ENCODE measurements at places on chromosomes 12 and 14.

DNA sequence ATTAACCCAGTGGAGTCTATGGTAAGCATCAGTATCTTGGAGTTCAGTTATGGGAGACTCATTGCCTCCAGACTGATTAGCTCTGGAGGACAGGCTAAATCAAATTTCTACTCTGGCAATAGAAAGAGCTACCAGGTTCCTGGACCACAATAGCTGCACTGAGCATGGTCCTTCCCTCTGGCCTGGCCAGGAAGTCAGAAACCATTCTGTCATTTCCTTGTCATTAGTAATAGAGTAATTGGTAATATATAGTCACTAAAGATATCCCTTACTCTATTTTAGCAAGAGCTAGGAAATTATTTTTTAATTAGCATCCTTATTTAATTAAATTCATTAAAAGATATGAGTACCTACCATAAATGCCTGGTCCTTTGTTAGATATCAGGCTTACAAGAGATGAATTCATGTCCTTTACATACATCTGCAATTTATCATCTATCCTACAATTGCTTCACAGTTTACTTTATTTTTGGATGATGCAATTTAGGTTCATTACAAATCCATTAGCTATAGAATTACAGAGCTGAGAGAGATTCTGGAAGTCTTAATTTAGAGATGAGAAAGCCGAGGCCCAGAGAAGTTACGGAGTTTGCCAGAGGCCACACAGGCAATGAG, 23.7 kb upstream of the TDRD9 start:
- no peak for DNase-seq

- no peak for DNase-seq
Observed at GRCh38 chr12:5507401-5507935, 75.6 kb downstream of the NTF3 start.

DNA sequence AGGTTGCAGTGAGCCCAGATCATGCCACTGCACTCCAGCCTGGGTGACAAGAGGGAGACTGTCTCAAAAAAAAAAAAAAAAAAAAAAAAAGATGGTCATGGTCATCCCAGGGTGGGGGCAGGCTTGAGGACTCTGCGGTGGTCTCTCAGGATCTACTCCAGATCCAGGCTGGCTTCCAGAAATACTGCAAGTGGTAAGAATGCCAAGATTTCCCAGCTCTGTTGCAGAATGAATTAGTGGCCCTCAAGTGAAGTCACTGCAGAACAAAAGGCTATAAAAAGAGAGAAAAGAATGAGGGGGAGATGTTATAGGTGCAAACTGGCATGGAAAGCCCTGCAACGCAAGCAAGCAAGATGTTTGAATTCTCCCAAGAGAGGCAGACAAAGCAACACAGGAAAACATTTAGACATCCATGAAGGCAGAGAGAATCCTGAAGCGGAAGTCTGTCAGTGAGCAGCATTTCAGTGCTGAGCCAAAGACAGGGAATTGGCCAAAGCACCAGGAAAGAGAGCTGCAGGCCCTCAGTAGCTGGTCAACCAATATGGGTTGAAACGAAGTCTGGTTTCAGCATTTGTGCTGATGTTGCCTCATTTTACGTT, 31.9 kb upstream of the ETFBKMT start:
- no peak for DNase-seq

- no peak for DNase-seq
Observed at GRCh38 chr14:103099081-103099732, 4.7 kb downstream of the EXOC3L4 start.

GRCh38 chr12:28350502-28350901, 160.2 kb downstream of the CCDC91 start:
- no peak for DNase-seq

DNA sequence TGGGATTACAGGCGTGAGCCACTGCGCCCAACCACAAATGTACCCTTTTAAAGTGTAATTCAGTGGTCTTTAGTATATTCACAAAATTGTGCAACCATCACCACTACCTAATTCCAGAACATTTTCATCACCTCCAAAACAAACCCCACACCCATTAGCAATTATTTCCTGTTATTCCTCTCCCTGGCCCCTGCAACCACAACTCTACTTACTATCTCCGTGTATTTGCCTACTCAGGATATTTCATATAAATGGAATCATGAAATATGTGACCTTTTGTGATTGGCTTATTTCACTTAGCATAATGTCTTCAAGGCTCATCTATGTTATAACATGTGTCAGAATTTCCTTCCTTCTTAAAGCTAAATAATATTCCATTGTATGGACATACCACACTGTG, 16.0 kb upstream of the AQP2 start:
- DNase-seq = no peak

- DNase-seq = no peak
Observed at GRCh38 chr12:83186419-83186818, 499.7 kb downstream of the TMTC2 start.

GRCh38 chr12:104637604-104638003, 180.9 kb downstream of the CHST11 start:
- DNase-seq = no peak

DNA sequence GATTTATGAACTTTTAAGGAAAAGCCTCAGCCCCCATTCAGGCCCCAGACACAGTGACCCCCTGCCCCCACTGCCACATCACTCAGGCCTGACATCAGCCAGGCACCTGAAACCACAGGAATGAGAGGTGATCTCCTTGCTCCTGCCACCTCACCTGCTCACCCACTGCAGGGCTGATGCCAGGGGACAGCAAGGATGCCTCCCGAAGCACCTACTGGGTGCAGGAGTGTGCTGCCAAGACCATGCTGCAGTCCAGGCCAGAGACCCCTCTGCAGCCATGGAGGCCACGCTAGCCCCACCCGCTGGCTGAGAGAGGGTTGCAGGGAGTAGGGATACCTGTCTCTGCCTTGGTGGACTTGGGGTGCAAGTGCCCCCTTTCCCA, 18.6 kb upstream of the KRT7 start:
- DNase-seq = no peak

GRCh38 chr12:47747596-47748506, 10.8 kb downstream of the RAPGEF3 start:
- DNase-seq = no peak

DNA sequence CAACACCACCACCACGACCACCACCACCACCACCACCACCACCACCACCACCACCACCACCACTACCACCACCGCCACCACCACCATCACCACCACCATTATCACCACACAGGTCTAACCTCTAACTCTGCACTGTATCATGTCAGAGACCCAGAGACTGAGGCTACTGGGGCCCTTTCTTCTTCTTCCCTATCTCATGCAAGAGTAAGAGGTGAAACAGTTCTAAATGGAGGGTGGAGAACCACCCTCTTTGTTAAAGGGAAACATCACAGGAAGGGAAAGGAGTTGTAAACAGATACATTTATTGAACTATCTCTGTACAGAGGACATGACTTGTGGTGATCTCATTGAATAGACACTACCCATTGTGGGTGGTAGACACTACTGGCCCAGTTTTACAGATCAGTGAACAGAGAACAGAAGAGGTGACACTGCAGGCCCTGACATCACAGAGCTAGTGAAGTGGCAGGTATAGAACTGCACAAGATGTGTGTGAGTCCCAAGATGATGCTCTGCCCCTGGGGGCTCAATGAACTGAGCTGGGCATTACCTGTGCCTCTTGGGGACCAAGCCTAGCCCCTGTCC, 91.6 kb downstream of the FOXN3 start:
- DNase-seq = no peak

- no peak for DNase-seq
Observed at GRCh38 chr12:19970821-19971220, 397.5 kb upstream of the PDE3A start.

- no peak for DNase-seq
Observed at GRCh38 chr12:29012673-29013072, 136.4 kb upstream of the FAR2 start.

- no peak for DNase-seq
Observed at GRCh38 chr12:131833896-131834641, 5.9 kb downstream of the MMP17 start.

- no peak for DNase-seq
Observed at GRCh38 chr12:11688379-11688778, 38.9 kb downstream of the ETV6 start.

GRCh38 chr14:77761205-77761931, 412 bp upstream of the SNW1 start:
- no peak for DNase-seq

GRCh38 chr12:105358789-105359188, 28.3 kb downstream of the C12orf75 start:
- peak; percentile 32 for DNase-seq

DNA sequence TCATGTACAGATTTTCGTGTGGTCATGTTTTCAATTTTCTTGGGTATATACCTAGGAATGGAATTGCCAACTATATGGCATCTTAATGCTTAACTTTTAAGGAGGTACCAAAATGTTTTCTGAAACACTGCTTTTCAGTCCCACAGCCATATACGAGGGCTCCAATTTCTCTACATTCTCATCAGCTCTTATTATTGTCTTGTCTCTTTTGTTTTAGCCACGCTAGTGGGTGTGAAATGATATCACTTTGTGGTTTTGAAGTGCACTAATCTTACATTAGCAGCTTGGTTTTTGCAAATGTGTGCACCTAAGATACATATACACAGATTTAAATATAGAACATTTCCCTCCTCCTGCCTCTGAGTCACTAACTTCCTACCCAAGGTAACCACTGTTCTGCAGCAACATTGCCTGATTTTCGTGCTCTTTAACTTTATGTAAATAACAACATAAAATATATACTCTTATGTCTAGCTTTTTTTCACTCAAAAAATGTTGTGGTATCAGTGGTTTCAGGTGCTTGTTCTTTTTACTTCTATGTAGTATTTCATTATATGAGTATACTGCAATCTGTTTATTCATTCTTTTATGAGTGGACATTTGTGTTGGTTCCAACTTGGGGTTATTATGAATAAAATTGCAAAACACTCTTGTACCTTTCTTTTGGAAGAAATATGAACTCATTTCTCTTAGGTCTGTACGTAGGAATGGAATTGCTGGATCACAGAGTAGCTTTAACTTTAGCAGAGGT, 73.1 kb downstream of the ZFP36L1 start:
- no peak for DNase-seq

- no peak for DNase-seq
Observed at GRCh38 chr14:102537981-102538601, 28.5 kb upstream of the ANKRD9 start.

DNA sequence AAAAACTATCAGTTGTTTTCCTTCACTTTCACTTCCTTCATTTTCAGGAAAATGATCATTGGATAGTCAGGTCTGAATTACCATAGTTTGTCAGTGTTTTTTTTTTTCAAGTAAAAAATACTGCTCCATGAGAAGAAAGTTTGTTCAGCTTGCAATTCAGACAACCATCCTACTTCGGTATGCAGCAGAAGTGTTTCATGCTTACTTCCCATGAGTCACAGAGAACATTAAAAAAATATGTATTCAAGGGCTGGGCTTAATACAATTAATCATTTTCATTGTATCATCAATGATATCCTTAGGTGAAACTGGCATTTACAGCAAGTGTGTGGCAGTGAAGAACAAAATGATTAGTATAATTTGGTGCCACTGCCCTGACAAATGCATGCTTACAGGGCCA, 21.6 kb downstream of the PYM1 start:
- no peak for DNase-seq

- no peak for DNase-seq
Observed at GRCh38 chr14:29851397-29851796, 76.2 kb downstream of the PRKD1 start.

- DNase-seq = no peak
Observed at GRCh38 chr12:17197971-17198370, 592.0 kb upstream of the LMO3 start.

- no peak for DNase-seq
Observed at GRCh38 chr14:80316441-80316840, 105.1 kb upstream of the DIO2 start.

- peak; percentile 94 for DNase-seq
Observed at GRCh38 chr14:32224737-32225377, 21.8 kb upstream of the RNU6-8 start.

DNA sequence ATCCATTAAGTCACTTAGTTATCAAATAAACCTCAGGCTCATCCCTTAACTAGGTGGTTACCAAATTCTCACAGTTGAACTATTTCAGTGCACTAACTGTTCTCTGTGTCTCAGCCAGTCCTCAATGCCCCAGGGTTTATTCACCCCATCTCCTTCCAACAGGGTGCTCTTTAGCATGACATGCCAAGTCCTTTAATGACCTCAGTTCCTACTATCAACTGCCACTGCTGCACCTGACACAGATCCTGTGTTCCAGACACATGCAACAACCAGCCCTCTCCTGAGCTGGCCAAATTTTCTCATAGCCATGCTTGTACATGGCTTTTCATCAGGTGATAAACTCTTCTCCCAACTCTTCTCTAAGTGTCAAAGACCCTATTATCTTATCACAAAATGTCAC, 80.0 kb downstream of the ATXN2 start:
- no peak for DNase-seq

- DNase-seq = no peak
Observed at GRCh38 chr14:60301685-60302084, 52.7 kb downstream of the PPM1A start.

- DNase-seq = no peak
Observed at GRCh38 chr12:111037047-111037446, 116.7 kb upstream of the MYL2 start.

GRCh38 chr12:34340534-34341361, 318.5 kb downstream of the ALG10 start:
- DNase-seq = no peak

GRCh38 chr12:104273503-104273902, 30.0 kb upstream of the EID3 start:
- no peak for DNase-seq

DNA sequence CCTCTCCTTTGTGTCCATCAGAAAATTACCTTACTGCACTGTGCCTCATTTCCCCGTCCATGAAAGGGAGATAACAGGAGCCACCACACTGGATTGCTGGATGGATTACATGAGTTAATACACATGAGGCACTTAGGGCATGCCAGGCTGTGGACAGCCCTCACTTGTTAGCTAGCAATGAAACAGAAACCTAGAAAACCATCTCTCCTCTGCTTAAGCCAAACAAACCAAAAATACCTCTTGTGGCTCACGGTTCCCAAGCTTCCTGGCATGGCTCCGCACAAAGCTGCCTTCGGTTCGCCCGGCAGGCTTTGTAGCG, 660 bp upstream of the HCFC2 start:
- DNase-seq = no peak

DNA sequence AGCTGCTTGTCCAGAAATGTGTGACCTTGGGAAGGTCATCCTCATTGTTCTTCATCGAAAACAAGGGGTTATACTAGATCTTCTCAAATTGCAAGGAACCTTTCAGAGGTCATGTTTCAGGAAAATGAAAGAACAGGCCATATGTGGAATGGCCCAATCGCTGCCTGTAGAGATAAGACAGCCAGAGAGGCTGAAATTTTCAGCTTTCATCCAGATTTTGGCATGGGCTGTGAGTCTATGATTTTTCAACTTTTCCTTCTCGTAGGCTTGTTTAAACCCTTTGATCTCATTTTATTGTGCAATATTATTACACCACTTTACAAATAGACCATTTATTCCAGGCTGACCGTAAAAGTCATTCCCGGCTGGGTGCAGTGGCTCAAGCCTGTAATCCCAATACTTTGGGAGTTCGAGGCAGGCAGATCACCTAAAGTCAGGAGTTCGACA, 17.1 kb upstream of the ATXN2 start:
- DNase-seq = peak; percentile 93
